Esophagus squamous epithelium (tissue), 5 donors: ENCODE measurements at places on chromosomes 11 and 22.

DNA sequence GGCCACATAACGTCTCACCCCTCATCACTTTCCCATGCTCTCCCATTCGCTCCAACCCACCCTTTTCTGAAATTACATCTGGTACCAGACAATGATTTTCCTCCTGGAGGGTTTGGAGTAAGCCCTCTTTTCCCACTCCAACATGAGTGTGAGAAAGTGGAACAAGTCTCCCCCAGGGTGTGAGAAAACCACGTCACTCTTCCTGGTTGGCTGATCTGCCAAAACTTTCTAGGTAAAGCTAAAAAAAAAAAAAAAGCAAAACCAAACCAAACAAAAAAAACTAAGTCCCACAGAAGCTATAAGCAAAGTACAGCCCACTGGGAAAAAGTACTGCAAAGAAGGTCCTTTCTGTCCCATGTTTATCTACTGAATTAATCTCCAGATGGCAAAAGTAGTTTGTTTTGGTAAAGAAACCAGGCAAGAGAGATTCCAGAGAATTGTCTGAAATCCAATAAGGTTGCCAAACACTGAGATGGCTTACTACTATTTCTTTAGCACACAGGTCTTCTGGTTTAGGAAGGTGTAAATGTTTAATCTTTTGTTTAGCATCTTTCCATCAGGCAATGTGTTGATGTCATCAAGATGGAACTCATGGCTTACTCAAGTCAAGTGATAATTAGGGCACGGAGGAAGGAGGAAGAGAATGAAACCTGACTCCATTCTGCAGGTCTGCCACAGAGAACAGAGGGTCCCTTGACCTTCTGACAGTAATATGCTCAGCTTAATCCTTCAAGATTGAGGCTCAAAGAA is 395.6 kb downstream of the LARGE1 start:
- DNase-seq = no peak

DNA sequence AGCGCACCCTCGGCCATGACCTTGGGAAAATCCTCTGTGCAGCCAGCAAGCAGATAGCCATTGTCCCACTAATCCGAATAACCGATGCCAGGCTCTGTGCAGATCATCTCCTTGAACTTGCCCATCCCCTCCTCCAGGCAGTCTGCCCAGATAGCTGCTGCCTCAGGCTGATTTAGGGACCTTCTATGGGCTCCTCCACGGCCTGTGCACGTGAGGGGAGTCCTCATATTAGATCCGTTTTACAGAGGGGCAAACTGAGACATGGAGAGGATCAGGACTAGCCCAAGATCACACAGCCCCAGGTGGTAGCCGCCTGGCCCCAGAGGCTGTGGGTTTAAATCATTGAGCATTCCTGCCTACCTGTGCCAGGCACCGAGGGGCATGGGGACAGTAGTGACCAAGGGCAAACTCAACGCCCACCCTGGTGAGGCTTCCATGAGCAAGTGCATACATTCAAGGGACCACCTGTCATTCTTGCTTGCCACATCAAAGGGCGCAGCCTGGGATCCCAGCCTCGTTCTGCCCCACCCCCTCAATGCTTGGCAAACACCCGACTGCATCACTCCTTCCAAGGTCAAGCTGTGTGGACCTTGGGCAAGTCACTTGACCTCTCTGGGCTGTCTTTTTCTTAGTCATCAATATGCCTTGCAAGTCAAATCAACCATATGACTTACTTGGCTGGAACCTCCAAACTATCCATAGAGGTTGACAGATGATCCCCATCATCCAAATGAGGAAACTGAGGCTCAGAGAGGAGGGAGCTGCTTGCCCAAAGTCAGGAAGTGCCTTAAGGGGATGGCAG is 131.6 kb downstream of the MN1 start:
- DNase-seq = no peak

DNA sequence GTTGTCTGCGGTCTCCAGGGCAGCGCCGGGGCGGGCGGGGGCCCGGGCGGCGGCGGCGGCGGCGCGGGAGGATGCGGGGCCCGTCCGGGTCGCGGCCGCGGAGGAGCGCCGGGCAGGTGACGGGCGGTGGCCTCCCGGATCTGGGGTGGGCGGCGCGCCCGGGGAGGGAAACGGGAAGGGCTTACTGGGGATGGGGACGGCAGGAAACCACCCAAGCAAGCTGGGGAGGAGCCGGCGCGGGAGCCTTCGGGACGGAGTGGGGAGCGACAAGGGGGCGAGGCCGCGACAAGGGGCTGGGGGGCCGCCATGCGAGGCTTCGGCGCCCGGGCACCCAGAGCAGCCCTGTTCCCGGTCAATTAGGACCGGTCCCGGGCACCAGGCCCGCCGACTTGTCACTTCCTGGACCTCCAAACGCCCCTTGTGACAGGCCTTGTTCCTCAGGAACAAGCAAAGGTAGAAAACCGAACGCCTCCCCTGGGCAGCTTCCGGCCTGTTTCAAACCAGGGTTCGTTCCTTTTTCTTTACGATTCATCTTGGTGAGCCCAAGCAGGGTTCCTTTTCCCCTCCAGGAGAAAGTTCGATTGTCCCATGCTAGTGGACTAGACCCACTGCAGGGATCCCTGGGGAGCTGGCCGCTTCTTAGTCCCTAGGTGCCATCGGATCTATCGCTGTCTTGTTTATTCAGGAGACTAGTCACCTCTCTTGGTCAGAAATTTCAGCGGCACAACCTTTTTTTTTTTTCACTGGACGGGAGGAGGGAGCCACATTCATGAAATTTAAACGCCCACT is 492 bp downstream of the JHY start:
- no peak for DNase-seq

DNA sequence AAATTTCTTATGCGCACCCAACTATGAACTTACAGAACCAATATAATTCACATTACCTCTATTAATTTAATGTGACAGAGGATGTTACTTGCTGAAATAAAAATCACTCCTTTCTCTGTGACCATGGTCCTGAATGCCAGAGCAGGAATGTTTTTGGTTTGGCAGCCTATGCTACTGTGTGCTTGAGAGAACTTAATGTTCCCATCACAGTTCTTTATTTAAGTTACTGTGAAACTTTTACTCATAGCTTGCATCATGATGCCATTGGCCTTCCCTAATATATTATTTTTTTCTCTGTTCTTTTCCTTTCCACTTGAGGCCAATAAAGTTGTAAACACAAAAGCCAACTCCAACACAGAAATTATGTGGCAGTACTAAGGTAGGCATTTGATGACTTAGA is 142.2 kb downstream of the FAM76B start:
- no peak for DNase-seq

DNA sequence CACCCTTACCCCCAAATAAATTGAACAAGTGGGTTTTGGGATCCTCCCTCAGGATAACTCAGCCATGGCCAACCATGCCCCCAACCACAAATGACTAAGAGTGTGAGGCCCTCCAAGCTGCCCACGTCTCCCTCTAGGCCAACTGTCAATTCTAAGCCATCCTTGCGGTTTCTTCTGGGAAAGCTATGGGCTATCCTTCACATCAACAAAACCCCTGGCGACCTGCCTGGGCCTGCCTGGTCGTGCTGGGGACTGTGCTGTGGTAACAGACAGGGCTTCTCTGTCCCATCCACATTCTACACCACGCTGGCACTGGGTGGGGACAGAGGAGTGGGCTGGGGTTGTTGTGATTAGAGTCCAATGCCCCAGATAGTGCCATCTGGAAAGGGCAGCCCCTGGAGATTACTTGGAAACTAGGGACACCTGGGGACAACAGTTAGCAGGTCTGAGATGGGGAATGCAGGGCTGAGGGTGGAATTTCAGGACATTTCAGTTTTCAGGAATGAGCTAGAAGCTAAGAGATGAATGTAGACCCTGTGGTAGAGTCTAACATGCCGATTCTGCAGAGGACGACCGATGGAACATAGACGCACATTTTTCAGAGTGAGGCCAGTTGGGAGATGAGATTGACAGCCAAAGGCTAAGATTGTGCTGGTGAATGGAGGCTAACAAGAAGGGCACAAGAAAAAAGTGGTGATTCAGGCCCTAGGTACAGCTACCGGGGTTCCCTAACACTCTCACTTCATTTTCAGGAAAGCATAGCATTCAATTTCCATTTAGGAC is 131.9 kb downstream of the RASSF10 start:
- DNase-seq = no peak

- no peak for DNase-seq
Measured at GRCh38 chr22:45512363-45512762, 9.7 kb downstream of the FBLN1 start.

GRCh38 chr22:28999919-29000556 is 61.6 kb downstream of the C22orf31 start:
- no peak for DNase-seq

GRCh38 chr22:39815932-39816331 is 77.6 kb downstream of the ENTHD1 start:
- no peak for DNase-seq

- DNase-seq = no peak
Measured at GRCh38 chr22:50702261-50702671, 29.6 kb downstream of the SHANK3 start.

DNA sequence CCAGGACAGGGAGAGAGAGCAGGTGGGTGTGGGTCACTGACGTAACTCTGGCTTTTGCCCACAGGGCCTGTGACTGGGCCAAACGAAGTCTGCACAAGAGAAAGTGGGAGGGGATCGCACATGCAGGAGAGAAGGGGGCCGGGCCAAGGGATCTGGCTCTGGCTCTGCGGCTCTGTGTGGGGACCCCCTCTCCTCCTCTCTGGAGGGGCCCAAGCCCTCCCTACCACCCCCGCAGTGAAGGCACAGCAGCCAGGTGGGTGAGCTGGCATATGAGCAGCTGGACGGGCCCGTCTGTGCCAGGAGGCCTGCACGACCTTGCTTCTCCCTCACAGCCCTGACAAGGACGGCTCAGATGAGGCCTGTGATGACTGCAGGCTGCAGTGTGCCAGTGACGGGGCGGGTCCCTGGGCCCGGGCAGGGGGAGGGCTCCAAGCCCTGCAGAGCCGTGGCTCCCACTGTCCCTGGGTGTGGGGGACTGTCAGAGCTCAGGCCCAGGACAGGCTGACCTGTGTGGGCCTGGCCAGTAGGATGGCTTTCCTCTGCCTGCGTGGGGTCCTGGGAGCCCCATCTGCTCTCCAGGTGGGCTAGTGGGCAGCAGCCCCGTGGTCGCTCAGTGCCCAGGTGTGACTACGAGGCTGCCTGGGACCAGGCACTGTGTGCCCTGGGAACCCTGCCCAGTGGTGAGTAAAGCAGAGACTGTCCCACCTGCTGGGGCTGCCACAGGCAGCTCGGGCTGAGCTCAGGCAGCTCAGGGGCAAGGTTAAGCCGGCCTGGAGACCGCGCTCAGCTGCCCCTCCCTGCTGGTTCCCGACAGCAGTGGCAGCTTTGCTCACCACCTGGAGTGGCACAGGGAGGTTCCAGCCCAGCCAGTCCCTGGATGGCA is 22.2 kb downstream of the MRGPRG start:
- no peak for DNase-seq

DNA sequence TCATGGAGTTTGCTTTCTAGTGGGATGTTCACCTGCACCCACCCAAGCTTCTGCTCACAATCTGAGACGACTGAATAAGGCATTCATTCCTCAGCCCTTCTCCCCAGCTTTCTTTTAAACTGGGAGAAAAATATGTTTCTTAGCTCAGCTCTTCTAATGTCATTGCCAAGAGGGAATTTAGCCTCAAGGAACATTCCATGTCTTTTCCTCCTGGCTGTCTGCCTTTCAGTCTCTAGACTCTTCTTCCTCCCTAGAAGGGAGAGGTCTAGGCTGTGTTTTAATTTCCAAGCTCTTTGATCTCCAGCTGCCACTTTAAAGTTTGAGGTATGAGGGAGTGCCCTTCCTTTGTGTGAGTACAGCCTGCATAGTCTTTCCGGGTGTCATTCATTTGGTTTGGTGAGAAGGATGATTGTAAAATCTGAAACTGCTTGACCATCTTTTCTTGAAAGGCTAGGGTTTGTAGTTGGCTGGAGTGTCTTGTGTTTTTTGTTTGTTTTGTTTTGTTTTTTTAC is 11.7 kb upstream of the HTATIP2 start:
- no peak for DNase-seq

- DNase-seq = no peak
Measured at GRCh38 chr11:1573077-1573902, 1.2 kb upstream of the DUSP8 start.

DNA sequence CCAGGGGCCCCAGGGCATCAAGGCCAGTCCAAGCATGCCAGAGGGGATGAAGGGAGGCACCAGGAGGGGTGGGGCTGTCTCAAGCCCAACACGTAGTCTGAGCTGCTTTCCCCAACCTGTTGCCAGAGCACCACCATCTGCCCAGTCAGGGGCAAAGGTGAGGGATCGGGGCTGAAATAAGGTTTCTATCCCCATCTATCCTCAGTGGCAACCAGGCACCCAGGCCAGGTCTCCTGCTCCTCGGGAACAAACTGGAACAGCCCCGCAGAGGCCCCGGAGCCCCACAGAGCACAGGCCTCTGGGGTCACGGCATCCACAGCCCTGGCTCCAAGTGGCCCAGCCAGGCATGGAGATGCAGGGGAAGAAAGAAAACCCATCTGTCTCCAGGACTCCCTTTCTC is 19.3 kb downstream of the STARD10 start:
- no peak for DNase-seq

- DNase-seq = no peak
Measured at GRCh38 chr22:42645341-42645937, 3.8 kb downstream of the CYB5R3 start.

DNA sequence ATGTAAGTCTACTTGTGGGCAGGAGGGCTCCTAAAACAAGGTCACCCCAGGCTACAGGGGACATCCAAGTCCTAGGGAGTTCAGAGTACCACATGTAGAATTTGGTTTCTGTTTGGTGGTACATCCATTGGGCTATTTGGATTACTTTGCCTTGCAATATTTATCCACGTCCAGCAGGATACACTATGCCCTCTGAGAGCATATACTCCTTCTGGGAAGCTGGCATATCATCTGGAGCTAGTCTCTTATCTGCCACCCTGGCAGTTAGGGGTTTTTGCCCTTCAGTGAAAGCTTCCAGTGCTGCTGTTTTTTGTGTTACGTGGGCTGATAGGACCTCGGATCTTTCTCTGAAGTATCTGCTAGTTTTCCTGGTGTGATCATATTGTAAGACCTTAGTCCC is 7.3 kb downstream of the LMO2 start:
- no peak for DNase-seq

DNA sequence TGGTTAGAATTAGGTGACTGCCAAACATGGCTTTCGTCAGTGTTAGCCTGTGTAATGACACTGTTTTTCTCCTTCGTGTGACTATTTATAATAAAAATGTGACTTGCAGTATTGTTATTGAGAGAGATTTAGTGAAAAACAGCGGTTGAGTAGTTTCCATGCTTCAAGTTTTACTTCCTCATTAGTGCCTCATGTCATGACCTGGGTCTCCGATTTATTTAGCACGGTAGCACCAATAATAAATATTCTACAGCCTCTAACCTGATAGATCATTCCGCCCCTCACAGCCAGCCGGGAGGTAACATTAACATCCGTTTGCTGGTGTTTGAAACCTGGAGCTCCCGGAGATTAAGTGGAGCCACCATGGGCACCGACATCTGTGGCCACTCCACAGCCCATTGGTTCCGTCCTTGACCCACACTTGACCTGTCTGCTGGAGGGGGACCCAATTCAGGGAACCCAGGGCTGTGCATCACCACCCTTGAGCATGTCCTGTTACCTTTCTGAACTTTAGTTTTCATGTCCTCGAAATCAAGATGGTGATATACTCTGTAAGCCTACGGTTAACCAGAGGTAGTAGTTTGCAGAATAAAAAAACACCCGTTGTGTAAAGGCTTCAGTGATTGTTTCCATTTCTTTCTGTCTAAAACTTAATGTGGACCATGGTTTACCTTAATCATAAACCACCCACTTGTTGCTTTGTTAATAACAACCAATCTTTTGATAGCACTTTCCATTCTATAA is 104.1 kb downstream of the ATXN10 start:
- DNase-seq = no peak
